Metanephros (tissue), 2 donors: ENCODE measurements at places on chromosomes 11 and 22. TPM values are rescaled to one million over a fixed set of nuclear protein-coding genes. Genes with fewer than 3 reads are reported as not detected.

Gene TRIM49
- total RNA-seq: not detected

Gene INPP5J
- 5.0 TPM for total RNA-seq

Gene CCDC73
- 0.06 TPM for total RNA-seq

Gene CPSF7
- total RNA-seq: 48.2 TPM

Gene RAG2
- 0.58 TPM for total RNA-seq

Gene TRIM51
- total RNA-seq: not detected

Gene MS4A15
- not detected for total RNA-seq

Gene OLFML1
- 32.1 TPM for total RNA-seq

Gene GRM5
- 1.2 TPM for total RNA-seq

Gene OR51T1
- total RNA-seq: not detected

Gene MUC5AC
- total RNA-seq: 0.18 TPM

Gene PIH1D2
- total RNA-seq: 3.9 TPM

Gene OR52H1
- 2.3 TPM for total RNA-seq

Gene RBX1
- total RNA-seq: 34.6 TPM

Gene KIF18A
- total RNA-seq: 8.8 TPM

Gene TMEM45B
- 17.3 TPM for total RNA-seq

Gene ZW10
- total RNA-seq: 17.7 TPM

Gene FXYD6
- 54.7 TPM for total RNA-seq

Gene CHST1
- total RNA-seq: 5.7 TPM

Gene PIM3
- total RNA-seq: 60.5 TPM

Gene HORMAD2
- total RNA-seq: not detected

Gene LRRC55
- 2.0 TPM for total RNA-seq

Gene HMBS
- 19.7 TPM for total RNA-seq

Gene LGR4
- total RNA-seq: 157 TPM

Gene TSGA10IP
- not detected for total RNA-seq

Gene CFAP68
- total RNA-seq: 24.3 TPM

Gene MS4A12
- not detected for total RNA-seq

Gene TPBGL
- total RNA-seq: 0.06 TPM

Gene OR1S1
- total RNA-seq: not detected

Gene PLET1
- total RNA-seq: not detected

Gene GLYATL1
- 115 TPM for total RNA-seq

Gene GAL3ST3
- 12.8 TPM for total RNA-seq

Gene ABTB2
- 17.6 TPM for total RNA-seq

Gene SAA1
- total RNA-seq: not detected

Gene ISX
- 0.06 TPM for total RNA-seq

Gene VSTM5
- 1.9 TPM for total RNA-seq

Gene NECTIN1
- total RNA-seq: 18.0 TPM

Gene ZNF70
- total RNA-seq: 9.0 TPM

Gene MYH9
- 324 TPM for total RNA-seq

Gene DUSP18
- 10.0 TPM for total RNA-seq

Gene TRIM6
- 19.2 TPM for total RNA-seq

Gene MAJIN
- total RNA-seq: 0.70 TPM

Gene ZP1
- total RNA-seq: not detected

Gene IRAG1
- 11.2 TPM for total RNA-seq

Gene LMNTD2
- 2.3 TPM for total RNA-seq

Gene FGF3
- total RNA-seq: not detected

Gene RIMBP3C
- total RNA-seq: 0.82 TPM

Gene SYTL2
- 81.9 TPM for total RNA-seq

Gene BCO2
- total RNA-seq: 6.7 TPM

Gene LRRC56
- total RNA-seq: 1.8 TPM

Gene ART1
- 3.3 TPM for total RNA-seq

Gene PNPLA3
- total RNA-seq: 1.3 TPM
